ENCODE measurements at places on chromosomes 7 and 10. TPM values are rescaled to one million over a fixed set of nuclear protein-coding genes. Genes with fewer than 3 reads are reported as not detected.

- no peak for DNase-seq
Observed at GRCh38 chr7:144780071-144780608, 55.7 kb downstream of the TPK1 start.

GRCh38 chr7:156566812-156567549 is 73.6 kb upstream of the RNF32 start:
- no peak for DNase-seq

- DNase-seq, result no peak
Observed at GRCh38 chr7:84617265-84618030, 422.9 kb upstream of the SEMA3A start.

GRCh38 chr10:106182542-106182941 is 982.0 kb downstream of the SORCS1 start:
- no peak for DNase-seq

DNA sequence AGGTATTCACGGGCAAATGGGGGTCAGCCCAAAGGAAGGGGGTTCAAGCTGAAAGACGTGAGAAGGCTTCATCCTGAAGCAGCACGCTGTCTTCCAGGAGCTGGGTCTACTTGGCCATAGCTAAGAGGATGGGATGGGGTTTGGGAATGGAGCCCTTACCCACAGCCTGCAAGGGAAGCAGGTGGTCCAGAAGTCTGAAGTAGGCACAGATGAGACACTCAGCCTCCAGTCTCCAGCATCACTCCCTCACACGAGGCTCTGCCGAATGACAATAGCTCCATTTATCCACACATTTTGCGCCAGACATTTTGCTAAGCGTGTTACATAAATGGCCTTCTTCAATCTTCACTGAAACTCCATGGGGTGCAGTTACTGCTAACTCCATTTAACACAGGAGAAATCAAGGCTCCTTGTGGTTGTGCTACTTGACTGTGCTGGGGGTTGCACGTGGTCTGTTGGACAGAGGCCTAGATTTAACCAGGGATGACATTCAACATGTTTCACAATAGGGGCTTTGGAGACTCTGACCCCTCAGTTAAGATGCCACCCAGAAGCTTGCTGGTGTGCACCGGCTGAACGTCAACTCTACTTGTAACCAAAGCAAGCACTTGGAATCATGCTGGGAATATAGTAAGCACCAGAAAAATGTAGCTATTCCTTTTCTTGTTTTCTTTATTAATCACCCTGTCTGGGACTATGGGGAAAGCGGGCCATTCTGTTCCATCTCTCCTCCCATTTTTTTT is 85.3 kb downstream of the FAM241B start:
- DNase-seq, result no peak

DNA sequence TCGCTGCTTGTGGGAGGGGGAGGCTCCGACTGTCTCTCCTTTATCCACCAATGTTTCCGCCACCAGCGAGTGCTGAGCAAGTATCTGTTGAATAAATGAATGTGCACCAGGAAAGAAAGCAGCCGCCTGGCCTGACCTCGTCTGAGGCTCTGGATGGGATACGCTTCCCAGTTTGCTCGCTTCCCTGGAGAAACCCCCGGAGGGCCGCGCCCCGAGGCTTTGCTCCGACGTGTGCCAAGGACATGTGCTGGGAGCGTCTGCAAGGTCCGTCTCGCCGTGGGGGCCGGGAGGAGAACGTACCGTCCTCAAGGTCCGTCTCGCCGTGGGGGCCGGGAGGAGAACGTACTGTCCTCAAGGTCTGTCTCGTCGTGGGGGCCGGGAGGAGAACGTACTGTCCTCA is 536.4 kb downstream of the DNAJB6 start:
- DNase-seq, result no peak

DNA sequence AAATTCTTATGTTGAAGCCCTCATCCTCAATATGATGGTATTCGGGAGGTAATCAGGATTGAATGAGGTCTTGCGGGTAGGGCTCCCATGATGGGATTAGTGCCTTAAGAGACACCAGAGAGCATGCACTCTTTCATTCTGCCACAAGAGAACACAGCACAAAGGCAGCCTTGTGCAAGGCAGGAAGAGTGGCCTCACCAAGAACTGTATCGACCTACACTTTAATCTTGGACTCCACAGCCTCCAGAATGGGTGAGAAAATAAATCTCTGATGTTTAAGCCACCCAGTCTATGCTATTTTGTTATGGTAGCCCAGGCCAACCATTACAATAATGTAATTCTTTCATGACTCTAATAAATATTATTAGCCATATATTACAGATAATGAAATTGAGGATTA is 8.4 kb downstream of the SEM1 start:
- no peak for DNase-seq

DNA sequence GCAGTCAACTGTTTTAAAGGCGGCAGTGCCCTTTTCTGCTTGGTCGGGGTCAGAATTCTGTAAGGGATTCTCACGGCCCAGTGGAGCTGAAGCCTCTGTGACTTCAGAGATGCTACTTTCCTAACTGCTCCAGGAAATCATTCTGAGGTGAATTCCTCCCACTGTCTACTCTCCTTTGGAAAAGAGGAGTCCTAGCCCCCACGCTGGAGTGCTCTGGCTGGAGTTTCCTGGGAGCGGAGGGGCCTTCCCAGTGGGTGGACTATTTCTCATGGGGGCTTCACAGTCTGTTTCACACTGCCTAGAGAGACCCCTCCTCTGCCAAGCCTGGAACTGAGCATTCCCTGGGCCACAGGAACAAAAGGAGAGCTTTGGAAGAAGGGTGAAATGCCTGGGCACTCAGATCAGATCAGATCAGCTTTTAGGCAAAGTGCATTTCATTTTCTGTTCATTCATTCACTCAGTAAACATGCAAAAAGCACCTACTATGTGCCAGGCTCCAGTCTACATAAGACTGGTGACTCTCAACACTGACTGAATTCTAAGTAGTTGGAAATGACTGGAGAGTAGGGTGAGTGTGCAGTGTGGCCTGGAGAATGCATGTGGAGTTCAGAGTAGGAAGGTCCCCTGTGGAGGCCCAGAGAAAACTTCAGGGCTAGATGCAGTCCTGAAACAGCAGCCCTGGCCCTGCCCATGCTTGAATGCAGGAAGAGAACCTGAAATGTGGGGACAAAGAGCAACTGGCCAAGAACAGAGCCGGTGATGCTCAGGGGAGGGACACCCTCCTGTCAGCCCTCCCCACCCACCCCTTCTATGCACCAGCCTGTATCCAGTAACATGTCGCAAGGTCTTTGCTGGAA is 12.2 kb downstream of the ZNF488 start:
- no peak for DNase-seq

DNA sequence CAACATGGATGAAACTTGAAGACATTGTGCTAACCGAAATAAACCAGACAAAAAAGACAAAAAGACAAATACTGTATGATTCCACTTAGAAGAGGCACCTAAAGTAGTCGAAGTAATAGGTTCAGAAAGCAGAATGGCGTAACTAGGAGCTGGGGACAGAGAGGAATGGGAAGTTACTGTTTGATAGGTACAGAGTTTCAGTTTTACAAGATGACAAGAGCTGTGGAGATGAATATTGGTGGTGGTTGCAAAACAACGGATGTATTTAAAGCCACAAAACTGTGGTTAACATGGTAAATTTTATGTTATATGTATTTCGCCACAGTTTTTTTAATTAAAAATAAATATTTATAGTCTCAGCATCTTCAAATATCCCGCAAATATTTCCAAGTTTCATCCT is 64.1 kb upstream of the DIP2C start:
- no peak for DNase-seq

DNA sequence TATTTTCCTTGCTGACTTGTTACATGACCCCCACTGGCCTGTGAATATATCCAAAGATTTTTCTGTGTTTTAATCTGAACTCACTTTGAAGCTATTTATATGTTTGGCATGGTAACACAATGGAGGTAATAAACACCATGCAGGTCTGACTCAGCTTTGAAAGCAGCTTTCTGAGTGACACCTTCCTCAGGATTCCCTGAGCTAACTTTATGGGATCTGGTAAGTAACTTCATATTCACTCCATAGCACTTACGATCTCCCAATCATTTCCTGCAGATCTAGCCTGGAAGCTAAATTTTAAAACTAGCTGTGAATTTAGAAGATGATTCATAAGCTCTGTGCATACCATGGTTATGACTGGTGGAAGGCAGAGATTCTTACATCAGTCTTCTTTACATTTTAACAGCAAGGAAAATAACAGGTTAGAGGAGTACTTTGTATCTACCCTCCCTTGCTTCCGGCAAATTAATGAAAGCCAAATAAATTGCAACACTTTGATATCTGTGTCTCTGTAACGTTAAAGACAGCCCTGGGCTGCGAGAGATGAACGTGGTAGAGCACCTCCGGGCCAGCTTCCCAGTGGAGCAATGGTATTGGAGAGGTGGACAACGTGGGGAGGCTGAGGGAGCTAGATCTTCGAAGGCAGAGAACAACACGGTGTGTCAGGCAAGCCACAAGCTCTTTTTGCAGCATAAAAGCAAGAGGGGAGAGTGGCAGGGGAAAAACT is 170.2 kb upstream of the KLF14 start:
- no peak for DNase-seq

- no peak for DNase-seq
Observed at GRCh38 chr10:36224431-36224985, 582.4 kb upstream of the FZD8 start.

GCK gene
- polyA plus RNA-seq, result 0.30 TPM

CHST15 gene
- 7.7 TPM for polyA plus RNA-seq

GRCh38 chr7:30932562-30932961 is 20.9 kb downstream of the AQP1 start:
- no peak for DNase-seq

GRCh38 chr10:100828738-100829096 is 83.3 kb downstream of the PAX2 start:
- DNase-seq, result peak; percentile 34

DNA sequence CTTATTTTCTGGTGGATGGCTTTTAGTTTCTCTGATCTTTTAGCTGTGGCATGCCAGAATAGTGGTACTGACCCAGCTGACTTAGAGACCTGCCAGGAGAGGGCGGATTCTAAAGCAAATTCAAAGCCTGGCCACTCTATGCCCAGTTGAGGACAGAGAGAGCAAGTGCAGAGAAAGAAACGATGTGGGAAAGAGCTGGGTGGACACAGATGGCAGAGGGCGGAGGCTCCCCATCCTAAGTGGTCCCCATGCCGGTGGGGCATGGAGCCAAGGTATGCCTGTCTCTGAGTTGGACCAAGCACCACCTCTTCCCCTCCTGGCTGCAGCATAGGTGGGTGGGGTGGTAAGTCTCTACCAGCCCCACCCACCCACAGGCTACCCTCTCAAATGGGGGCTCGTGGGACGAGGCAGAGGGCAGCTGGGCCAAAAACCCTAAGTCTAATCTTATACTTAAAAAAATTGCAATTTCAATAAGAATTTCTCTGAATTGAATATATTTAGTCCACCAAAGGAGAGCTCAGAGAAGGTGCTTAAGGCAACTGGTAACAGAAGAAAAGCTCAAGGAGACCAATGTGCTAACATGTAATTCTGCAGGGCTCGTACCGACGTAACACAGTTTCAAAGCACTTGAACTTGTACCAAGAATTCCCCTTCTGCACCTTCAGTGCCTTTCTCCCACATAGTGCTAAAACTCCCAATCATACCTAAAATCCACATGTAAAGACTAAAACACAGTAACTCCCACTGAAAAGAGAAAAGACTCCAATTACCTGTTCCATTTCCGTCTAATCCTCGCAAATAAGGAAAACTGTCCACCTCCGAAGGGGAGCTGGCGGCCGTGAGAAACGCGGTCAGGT is 85.7 kb upstream of the NMT2 start:
- DNase-seq, result no peak

DNA sequence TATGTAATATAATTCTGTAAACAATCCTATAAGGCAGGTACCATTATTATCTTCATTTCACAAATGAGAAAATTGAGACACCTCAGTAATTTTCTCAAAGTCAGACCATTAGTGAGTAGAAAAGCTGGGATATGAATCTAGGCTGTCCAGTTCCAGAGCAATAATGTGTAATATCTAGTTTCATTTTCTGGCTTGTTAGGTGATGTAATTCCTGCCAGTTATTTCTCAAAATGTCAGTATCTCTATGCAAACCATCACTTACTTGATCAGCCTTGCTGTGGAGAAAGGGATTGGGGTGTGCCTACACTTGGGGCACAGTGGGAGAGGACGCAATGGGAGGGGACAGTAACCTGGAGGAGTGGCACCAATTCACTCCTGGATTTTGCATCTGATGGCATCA is 157.5 kb downstream of the LYZL1 start:
- no peak for DNase-seq

LIPK gene
- polyA plus RNA-seq, result 1.5 TPM

DNA sequence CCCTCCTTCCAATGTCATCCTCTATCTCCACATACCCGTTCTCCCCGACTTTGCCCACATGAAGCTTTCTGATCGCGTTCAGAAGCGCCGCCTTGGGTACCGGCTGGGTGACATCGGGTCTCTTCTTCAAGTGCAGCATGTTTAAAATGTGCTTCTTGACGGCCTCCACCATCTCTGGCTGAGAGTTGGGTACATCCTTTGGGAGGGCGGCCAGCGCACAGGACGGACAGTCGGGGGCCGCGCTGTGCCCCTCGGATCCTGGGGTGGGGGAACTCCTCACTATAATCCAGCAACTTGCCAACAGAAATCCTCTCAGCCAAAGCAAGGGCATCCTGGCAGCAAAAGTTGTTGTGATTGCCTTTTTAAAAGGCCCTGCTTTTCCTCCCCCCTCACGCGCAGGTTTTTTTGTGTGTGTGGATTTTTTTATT is 2.8 kb downstream of the INHBA start:
- DNase-seq, result no peak

DNA sequence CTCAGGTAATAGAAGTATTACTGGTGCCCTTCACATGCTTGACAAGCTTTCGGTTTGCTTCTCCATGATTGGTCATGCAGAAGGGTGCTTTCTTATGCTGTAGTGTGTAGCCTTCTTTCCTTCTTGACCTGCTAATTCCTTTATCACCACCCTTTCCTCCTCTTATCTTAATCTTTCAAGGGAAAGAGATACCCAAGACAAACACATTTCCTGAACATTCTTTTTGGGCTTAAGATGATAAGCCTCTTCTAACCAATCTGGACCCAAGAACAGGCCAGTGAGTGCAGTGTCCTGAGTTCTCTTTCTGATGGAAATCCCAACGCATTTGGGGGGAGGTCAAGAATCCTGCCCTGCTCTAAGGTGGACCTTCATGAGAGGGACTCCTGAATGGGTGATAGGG is 33.8 kb downstream of the BMPER start:
- DNase-seq, result no peak

NPTX2 gene
- polyA plus RNA-seq, result 1.1 TPM

DNA sequence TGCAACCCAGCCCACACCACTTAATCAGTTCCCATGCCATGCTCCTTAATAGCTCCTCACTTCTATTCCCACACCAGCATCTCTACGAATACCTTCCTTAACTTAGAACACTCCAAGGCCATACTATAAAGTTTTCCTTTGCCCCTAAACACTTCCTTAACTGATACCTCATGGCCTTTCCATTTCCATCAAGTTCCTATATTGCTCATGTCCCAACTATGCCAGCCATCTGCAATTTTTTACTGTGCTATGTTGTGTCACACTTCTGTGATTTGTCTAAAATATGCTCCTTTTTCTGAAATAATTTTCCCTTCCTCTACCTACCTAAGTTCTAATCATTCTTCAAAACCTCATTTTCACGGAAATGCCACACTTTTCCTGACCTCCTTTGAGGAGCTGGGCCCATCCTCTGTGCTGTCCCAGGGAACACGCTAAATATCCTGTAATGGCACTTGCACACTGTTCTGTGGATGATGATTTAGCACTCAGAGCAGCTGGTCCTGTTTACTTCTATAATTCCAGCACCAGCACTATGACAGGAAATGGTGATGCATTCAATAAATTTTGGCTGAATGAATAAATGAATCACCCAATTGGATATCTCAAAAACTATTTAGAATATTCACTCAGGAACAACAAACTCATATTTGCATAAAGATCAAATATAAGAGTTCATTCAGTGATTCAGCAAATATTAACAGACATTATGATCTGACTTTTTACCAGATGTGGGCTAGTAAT is 266.5 kb upstream of the HGF start:
- DNase-seq, result no peak

SFXN4 gene
- polyA plus RNA-seq, result 31.0 TPM
